ENCODE measurements at places on chromosomes 3 and 15. TPM values are rescaled to one million over a fixed set of nuclear protein-coding genes. Genes with fewer than 3 reads are reported as not detected.

DNA sequence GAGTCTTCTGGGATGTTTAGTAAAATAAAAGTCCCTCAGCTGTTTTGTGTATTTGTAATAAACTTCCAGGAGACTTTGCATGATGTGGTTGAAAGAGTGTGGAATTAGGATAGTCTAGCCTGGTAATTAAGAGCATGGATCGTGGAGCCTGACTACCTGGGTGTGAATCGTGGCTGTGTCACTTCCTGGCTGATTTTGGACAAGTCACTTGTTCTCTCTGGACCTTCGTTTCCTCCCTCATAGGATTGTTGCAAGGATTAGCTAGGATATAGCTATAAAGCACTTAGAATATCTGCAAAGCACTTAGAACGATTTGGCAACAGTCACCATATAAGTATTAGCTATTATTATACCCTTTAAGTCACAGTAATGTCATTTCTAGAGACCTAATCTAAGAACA, 40.2 kb downstream of the SLMAP start:
- no peak for DNase-seq

DNA sequence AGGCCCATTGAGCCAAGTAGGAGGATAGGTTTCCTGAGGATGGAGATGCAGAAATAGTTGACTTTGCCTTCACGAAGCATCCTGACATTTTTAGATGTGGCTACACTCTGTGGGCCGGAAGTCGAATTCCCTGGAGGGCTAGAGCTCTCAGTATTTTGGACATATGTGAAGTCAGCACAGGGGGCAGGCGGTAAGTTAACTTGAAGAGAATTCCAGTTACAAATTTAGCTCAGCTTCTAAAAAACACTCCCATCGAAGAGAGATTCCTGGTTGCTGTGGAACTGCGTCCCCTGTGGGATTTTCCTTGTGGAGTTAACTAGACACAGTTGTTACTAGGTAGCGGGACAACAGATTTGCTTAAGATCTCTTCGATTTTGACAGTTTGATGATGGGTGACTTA, 161.9 kb upstream of the RGMA start:
- DNase-seq: no peak

GRCh38 chr3:154764856-154765640, 315.1 kb upstream of the MME start:
- DNase-seq: no peak

GRCh38 chr3:128623762-128624176, 26.8 kb downstream of the RPN1 start:
- no peak for DNase-seq

DNA sequence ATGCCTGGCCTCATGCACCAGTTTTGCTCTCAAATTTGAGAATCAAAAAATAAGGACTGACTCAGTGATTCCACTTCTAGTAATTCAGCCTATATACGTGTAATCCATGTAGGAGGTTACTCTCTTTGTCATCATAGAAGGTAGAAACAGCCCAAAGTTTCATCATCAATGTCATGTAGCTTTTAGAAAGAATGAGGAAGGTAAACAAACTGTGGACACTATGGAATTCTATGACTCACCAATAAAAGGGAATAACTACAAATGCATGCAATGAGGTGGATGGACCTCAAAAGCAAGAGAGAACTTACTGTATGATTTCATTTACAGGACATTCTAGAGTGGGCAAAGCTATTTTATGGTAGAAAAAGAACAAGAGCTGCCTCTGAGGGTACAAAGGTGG, 93.2 kb upstream of the LRIG1 start:
- DNase-seq: no peak

- DNase-seq: no peak
Measured at GRCh38 chr15:50046867-50047266, 72.2 kb downstream of the ATP8B4 start.

DNA sequence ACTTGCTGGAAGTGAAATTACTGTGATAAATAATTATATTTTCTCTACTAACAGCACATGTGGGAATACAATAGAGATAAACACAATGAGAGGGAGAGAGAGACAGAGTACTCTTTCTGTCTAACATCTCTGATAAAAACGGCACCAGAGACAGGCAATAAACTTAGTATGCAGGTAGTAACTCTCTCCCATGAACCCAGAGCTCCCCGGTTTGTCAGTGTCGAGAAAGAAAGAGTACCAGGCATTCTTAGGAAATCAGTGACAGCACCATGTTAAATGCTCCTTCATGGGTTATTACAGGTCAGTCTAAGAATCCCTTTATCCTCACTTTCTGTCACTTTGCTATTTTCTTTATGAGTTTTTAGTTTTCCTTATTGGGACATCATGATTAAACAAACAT, 110.7 kb upstream of the EPHA3 start:
- DNase-seq: no peak

DNA sequence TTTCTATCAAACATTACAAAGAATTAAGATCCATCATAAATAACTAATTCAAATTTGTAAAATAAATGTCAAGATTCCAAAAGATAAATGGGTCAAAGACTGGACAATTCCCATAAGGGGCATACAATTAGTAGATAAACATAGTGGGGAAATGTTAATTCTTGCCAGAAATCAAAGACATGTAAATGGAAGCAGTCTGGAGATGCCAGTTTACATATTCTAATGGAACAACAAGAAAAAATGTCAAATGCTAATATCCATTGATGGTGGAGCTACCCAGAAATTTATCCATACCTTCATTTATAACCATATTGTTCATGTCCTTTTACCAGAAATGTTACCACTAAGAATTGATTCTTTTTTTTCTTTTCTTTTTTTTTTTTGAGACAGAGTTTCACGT, 13.7 kb upstream of the LIPC start:
- DNase-seq: no peak

DNA sequence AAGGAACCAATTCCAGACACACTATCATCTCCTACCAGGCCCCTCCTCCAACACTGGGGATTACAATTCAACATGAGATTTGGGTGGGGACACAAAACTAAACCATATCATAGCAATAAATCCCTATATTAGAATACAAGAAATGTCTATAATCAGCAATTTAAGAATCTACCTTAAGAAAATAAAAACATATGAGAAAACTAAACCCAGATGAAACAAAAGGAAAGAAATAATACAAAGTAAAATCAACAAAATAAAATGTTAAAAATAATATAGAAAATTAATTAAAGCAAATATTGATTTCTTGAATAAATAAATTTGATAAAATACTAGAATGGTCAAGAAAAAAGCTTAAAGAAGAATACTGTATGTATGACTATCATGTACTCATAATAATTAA, 6.1 kb upstream of the OSTN start:
- no peak for DNase-seq

DNA sequence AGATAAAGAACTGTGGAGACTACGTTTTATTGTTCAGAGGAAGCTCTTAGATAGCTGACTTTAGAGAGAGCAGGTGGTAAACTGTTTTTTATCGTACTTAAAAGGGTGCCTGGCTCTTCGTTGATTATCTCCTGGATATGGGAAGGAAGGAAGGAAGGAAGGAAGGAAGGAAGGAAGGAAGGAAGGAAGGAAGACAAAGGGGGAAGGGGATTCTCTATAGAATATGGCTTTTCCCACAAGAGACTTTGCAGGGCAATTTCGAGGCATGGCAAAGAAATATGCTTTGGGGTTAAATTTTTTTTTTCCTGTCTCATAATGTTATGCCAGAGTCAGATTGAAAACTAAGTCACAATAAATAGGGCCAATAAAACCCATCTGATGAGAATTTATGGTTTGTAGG, 271.9 kb upstream of the POU1F1 start:
- no peak for DNase-seq

- DNase-seq: no peak
Measured at GRCh38 chr3:55094676-55095075, 166.8 kb upstream of the LRTM1 start.

DNA sequence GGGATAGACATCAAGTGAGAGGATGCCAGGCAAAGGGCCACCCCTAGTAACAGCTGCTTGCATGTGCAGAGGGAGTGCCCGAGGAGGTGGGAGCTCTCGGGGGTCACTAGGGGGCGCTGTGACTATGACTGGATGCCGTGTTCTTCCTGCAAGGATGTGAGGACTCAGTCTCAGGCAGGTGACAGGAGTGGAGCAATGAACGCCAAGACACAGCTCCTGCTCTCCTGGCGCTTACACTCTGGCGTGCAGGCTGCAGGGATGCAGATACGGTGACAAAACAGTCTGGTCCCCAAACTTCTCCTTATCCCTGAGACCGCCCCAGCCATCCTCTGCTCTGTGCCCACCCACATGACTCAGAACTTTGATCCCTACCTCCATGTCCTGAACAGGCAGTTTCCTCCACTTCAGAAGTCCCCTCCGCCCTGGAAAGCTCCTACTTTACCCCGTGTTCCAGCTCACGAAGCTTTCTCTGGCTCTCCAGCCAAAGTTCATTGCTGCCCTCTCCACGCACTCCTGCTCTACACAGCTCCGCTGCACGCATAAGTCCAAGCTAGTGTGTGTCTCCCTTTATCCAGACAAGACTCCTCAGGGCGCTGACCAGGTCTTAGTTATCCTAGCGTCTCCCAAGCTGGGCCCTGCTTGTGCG, 14.7 kb downstream of the RHOV start:
- peak; percentile 83 for DNase-seq

- DNase-seq: no peak
Measured at GRCh38 chr3:46360907-46361306, 7.0 kb downstream of the CCR2 start.

GRCh38 chr3:45092132-45093031, 53.8 kb downstream of the CDCP1 start:
- no peak for DNase-seq

DNA sequence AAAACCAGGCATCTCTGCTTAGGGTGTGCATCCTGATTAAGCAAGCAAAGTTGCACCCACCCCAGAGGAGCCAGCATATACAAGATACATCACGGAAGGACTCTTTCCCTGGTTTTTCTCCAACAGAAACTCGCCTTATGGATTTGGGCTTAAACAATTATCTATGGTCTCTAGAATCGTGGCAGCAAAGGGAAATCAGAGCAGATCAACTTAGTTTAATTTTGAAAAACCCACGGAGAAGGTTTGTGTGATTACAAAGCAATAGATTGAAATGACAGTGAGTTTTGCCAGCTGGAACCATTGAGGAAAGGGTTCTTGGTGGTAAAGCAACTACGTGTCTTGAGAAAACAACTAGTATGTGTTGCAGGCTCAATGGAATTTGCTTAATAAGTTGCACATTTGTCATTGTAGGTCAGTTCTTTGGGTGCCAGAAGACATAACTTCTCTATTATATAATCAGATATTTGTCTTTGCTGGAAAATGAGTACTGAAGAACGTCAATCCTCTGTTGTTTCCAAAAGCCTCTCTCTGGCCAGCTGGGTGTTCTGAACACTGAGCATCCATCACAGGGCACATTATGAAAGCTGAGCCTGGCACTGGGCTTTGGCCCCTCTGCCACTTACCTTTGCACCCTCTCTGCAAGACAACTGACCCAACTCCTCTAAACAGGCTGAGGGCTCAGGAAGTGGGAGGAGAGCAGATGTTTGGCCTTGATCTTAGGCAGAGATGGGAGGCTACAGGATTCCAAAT, 75.7 kb upstream of the FBN1 start:
- DNase-seq: no peak

GRCh38 chr3:188760408-188760807, 411.4 kb upstream of the TPRG1 start:
- no peak for DNase-seq

DNA sequence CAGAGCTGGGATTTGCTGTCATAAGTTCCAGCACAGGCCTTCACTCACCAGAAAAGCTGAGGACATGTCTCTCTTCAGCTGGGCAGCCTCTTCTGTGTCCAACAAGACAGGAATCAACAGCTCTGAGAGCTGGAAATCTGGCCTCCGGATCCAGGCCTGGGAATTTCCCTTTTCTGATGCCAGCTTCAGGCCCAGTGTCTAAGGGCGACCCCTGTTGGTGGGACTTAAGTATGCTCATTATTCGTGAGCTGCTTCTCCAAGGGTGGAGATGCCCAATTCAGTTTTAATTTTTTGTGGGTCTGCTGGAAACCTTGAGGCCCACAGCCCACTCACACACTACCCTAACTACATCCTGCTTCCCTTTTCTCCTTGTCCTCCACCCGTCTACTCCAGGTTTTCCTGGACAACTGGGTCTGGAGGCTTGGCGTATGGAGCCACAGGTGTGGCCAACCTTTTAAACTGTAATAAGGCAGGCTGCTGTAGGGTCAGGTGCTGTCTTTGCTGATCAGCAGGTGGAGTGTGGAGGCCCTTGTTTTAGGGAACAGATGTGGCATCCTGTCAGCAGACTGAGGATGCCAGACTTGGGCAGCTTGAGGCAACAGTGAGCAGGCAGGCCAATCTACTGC, 2.6 kb upstream of the CEMIP start:
- DNase-seq: no peak

- no peak for DNase-seq
Measured at GRCh38 chr3:15646851-15647511, 45.4 kb downstream of the BTD start.

GRCh38 chr3:178762385-178762784, 226.1 kb downstream of the KCNMB2 start:
- no peak for DNase-seq

- no peak for DNase-seq
Measured at GRCh38 chr3:12343047-12343501, 54.2 kb downstream of the PPARG start.

DNA sequence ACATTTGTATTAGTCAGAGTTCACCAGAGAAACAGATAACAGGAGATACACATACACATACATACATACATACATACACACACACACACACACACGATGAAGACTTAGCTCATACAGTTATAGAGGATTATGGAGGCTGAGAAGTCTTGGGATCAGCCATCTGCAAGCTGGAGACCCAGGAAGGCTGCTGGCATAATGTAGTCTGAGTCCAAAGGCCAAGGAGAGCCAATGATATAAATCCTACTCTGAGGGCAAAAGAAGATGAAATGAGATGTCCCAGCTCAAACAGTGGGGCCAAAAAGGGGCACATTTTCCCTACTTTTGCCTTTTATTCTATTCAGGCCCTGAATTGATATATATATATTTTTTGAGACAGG, 6.4 kb upstream of the TTC14 start:
- DNase-seq: no peak

The GRM7 gene
- 10.8 TPM for total RNA-seq

The WDR72 gene
- 2.0 TPM for total RNA-seq

The ADGRG7 gene
- 2.8 TPM for total RNA-seq

The SEMA3F gene
- total RNA-seq: 48.0 TPM

The CNTN3 gene
- total RNA-seq: 7.7 TPM

The EFL1 gene
- total RNA-seq: 17.0 TPM

The RTP3 gene
- not detected for total RNA-seq

The VIPR1 gene
- 5.6 TPM for total RNA-seq

The EPHA3 gene
- 1.8 TPM for total RNA-seq

Measured in type B pancreatic cell (in vitro differentiated cells).